Effector memory CD8-positive, alpha-beta T cell (primary cell): ENCODE measurements at places on chromosomes 4 and X.
A peak's percentile ranks its signal among the peaks of the same experiment; 100 is the strongest.

- no peak overlapping the region for H3K27ac ChIP-seq
- H3K27me3 ChIP-seq, result no peaks in the 10 kb centered on the region
- H3K4me1 ChIP-seq, result no peaks in the 10 kb centered on the region
Measured at GRCh38 chrX:97895751-97896150, 1012.0 kb downstream of the RPA4 start.

DNA sequence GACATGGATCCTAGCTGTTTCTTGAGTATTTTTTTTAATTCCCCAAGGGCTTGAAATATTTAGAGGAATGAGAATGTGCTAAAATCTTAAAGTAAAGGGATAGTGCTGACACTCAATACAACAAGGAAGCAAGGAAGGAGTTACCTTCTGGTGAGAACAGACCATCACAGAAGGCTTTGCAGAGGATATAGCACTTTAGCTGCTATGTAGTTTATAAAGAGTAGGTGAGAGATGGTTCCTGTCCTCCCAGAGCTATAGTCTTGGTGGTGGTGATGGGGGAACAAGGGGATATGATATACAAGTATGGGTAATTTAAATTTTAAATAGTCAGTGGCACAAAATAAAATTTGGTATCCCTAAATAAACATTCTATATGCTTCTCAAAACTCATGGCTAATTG is 47.6 kb downstream of the MTHFD2L start:
- no peak overlapping the region for H3K4me3 ChIP-seq
- H3K27me3 ChIP-seq, result no peaks in the 10 kb centered on the region
- H3K27ac ChIP-seq, result peak overlapping the region; percentile 77
- no peak for DNase-seq
- H3K4me1 ChIP-seq, result no peaks in the 10 kb centered on the region

- no peak for DNase-seq
- H3K4me3 ChIP-seq, result no peak overlapping the region
- H3K36me3 ChIP-seq, result peaks cover 14% of the 10 kb centered on the region
- H3K27me3 ChIP-seq, result no peaks in the 10 kb centered on the region
- peaks cover 26% of the 10 kb centered on the region for H3K4me1 ChIP-seq
Measured at GRCh38 chr4:152513078-152513477, 22.8 kb downstream of the FBXW7 start.

GRCh38 chr4:88148560-88148959 is 9.9 kb downstream of the ABCG2 start:
- H3K4me3 ChIP-seq, result no peak overlapping the region
- no peaks in the 10 kb centered on the region for H3K27me3 ChIP-seq
- H3K4me1 ChIP-seq, result no peaks in the 10 kb centered on the region
- H3K36me3 ChIP-seq, result peaks cover 3% of the 10 kb centered on the region

DNA sequence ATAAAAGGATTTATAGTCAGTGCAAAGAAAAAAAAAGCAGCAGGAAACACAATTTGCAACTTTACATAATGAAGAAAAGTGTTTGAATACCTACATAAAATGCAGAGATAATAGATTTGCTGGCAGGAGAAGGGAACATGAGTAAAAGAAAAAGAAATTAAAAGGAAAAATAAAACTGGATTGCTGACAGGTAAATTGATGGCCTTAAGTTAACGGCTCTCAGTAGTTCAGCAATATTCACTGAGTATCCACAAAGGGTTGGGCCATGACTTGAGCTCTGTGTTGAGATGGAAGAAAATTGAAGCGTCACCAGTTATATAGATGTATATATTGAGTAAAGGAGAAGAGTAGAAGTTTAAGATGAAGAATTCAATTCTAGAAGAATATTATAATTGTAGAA is 330.1 kb upstream of the VCX start:
- DNase-seq, result no peak
- no peaks in the 10 kb centered on the region for H3K36me3 ChIP-seq
- no peak overlapping the region for H3K27ac ChIP-seq
- H3K4me3 ChIP-seq, result no peak overlapping the region

- peak; percentile 7 for DNase-seq
- H3K27me3 ChIP-seq, result peaks cover 19% of the 10 kb centered on the region
- H3K27ac ChIP-seq, result no peak overlapping the region
- H3K36me3 ChIP-seq, result no peaks in the 10 kb centered on the region
Measured at GRCh38 chr4:37793562-37793961, 32.9 kb upstream of the PGM2 start.

GRCh38 chrX:154890990-154891639 is 5.0 kb downstream of the F8A1 start:
- H3K27ac ChIP-seq, result no peak overlapping the region
- H3K27me3 ChIP-seq, result no peaks in the 10 kb centered on the region
- H3K36me3 ChIP-seq, result no peaks in the 10 kb centered on the region
- H3K4me3 ChIP-seq, result no peak overlapping the region

DNA sequence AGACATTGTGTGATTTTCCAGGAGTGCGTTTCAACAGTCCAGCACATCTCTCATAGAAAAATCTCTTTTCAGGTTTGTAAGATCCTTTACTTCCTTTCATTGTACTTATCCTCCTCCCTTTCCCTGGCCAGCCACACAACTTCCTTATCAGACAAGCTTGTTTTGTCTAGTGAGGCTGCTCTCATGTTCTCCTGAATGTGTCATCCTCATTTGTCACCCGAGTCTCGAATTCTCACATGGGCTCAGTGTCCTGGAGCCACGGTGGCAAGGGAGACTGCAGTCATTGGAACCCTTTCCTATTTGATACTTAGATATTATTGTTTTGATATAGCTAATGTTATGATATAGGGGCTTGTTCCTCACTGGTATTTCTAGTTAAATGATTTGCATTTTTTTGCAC is 16.9 kb downstream of the SYNPO2 start:
- H3K4me3 ChIP-seq, result no peak overlapping the region
- H3K36me3 ChIP-seq, result no peaks in the 10 kb centered on the region
- H3K27me3 ChIP-seq, result peaks cover 41% of the 10 kb centered on the region
- H3K27ac ChIP-seq, result no peak overlapping the region

DNA sequence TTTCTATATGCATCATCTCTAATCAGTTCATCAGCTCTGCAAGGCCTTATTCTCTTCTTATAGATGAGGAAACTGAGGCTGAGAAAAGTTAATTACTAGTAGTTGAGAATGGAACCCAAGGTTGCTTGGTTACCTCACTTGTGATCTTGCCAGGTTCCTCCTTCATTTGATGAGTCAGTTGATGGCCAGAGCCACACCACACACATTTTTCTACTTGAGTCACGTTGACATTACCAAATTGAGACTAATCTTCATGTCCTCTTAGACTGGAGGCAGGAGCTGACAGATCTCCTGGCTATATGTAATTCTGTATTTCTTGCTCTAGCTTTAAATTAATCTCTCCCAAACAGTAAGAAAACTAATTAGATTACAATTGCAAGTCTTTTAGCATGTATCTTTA is 428.4 kb downstream of the AFF2 start:
- no peak overlapping the region for H3K4me3 ChIP-seq
- no peaks in the 10 kb centered on the region for H3K4me1 ChIP-seq
- DNase-seq, result no peak
- H3K27me3 ChIP-seq, result no peaks in the 10 kb centered on the region
- no peaks in the 10 kb centered on the region for H3K36me3 ChIP-seq

DNA sequence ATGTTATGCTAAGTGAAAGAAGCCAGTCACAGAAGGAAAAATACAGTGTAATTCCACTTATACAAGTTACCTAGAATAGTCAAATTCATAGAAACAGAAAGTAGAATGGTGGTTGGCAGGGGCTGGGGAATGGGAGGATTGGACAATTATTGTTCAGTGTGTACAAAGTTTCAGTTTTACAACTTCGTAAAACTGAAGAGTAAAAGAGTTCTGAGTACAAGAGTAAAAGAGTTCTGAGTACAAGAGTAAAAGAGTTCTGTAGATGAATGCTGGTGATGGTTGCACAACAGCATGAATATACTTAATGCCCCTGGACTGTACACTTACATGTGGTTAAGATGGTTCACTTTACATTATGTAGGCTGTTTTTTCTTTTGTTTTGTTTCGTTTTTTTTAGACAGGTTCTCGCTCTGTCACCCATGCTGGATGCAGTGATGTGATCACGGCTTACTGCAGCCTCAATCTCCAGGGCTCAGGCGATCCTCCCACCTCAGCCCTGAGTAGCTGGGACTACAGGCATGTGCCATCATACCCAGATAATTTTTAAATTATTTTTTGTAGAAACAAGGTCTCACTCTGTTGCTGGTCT is 230.9 kb downstream of the SOWAHB start:
- H3K27ac ChIP-seq, result no peak overlapping the region
- no peak overlapping the region for H3K4me3 ChIP-seq
- no peaks in the 10 kb centered on the region for H3K36me3 ChIP-seq
- H3K4me1 ChIP-seq, result no peaks in the 10 kb centered on the region

DNA sequence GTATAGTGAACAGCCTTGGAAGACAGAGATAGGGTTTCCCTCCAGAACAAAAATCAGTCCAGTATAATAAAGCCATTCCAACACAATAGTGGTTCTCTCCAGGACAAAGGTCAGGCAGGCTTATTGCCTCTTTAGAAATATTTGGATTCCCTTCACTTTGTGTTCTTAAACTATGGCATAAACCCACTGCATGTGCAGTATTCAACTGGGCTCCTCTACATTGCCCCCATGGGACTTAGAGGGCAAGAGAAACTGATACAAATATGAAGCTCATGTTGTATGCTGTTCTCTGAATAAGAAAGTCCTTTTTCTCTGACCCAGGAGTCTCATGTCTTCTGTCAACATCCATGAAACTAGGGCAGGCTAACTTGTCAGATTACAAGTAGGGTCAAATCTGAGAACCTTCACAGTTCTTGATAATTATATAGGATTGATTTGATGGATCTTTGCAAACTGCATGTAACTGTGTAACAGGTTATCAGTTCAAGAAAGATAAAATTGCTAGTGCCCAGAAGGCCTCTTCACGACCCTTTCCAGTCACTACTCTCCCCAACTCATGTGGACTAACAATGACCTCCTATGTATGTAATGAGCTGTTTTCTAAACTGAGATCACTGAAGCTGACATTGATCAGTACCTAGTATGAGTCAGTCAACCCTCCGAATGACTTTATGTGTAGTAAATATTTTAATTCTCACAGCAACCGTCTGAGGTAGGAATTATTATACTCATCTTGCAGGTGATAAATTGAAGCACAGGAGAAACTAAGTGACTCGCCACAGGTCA is 31.9 kb upstream of the FAM9C start:
- H3K4me3 ChIP-seq, result peak overlapping the region; percentile 44
- peak overlapping the region; percentile 86 for H3K27ac ChIP-seq
- DNase-seq, result no peak
- peaks cover 26% of the 10 kb centered on the region for H3K4me1 ChIP-seq

GRCh38 chrX:153828723-153829548 is 1.4 kb downstream of the PDZD4 start:
- H3K27me3 ChIP-seq, result no peaks in the 10 kb centered on the region
- peak overlapping the region; percentile 84 for H3K4me3 ChIP-seq
- peak overlapping the region; percentile 44 for H3K27ac ChIP-seq

DNA sequence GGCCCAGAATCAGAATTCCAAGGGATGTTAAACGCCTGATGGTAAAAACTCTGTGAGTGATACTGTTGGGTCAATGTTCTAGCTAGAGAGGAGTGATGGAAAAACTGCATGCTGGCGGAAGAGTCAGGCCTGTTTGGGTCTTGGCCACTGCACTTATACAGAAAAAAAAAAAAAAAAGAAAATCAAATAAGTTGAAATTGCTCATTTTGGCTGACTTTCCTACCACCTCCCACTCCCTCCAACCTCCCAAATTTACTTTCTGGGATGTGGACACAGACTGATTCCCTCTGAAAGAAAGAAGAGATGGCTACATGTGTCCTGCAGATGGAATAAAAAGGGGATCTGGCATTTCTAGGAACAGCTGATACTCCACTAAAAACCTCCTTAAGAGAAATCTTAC is 234.1 kb upstream of the GIMD1 start:
- no peaks in the 10 kb centered on the region for H3K36me3 ChIP-seq
- DNase-seq, result no peak
- no peak overlapping the region for H3K27ac ChIP-seq

- H3K27ac ChIP-seq, result no peak overlapping the region
- H3K27me3 ChIP-seq, result no peaks in the 10 kb centered on the region
- H3K4me3 ChIP-seq, result no peak overlapping the region
- DNase-seq, result no peak
- peaks cover 24% of the 10 kb centered on the region for H3K4me1 ChIP-seq
- peaks cover 6% of the 10 kb centered on the region for H3K36me3 ChIP-seq
Measured at GRCh38 chr4:109728385-109728784, 1.5 kb downstream of the PLA2G12A start.

DNA sequence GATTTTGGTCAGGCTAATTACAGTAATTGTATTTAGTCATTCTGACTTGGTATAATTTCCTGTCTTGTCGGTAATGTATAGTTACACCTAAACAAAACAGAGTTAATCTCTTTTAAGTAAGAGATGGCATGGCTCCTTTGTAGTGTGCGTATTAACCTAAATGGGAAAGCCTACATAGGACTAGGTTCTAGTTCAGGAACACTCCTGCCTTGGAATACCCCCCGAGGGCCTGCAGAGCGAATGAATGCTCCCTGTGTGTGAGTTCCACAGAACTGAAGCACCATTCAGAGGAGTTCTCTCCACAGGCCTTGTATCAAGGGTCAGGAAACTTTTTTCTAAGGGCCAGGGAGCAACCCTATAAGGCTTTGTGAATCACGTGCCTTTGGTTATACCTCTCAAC is 44.9 kb upstream of the STIM2 start:
- no peak for DNase-seq
- no peak overlapping the region for H3K27ac ChIP-seq
- H3K27me3 ChIP-seq, result no peaks in the 10 kb centered on the region
- peaks cover 14% of the 10 kb centered on the region for H3K4me1 ChIP-seq
